ENCODE measurements at places on chromosomes 5 and 9.
A peak's percentile ranks its signal among the peaks of the same experiment; 100 is the strongest.

- DNase-seq, result no peak
Observed at GRCh38 chr5:59038798-59039295, 456.0 kb downstream of the RAB3C start.

DNA sequence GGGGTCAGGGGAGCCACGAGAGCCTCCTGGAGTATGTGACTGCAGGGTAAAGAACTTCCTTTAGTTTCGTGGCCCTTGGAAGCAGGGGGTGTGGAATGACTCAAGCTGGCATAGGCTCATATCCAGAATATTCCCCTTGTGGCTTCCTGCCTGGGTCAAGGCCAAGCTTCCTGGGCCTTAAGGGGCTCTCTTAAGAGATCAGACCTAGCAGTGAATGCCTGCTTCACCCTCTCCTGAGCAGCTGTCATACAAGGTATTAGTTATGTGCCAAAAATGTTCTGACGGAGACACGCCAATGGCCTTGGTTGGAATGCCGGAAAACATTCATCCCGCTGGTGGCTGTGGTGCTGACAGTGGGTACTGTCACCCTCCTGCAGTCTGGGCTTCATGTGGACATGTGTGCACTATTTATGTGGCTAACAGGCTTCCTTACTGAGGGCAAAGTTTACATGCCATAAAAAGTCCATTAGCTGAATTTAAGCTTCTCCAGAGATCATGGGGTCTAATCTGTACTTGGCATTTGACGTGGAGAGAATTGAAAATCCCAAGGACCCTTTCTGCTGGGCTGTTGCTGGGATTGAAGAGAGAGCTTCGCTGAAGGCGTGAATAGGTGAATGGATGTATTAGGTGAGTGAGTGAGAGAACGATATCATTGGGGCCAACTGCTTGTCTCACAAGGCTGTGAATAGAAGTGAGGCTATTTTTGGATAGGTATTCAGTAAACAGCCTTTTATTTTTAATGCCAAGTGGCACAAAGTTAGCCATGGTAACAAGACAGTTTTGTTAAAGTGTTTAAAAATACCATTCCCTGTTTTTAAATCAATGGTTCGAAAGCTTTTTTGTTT, 156.8 kb downstream of the MACROH2A1 start:
- DNase-seq, result no peak

- DNase-seq, result no peak
Observed at GRCh38 chr9:95879591-95879990, 4.1 kb downstream of the ERCC6L2 start.

DNA sequence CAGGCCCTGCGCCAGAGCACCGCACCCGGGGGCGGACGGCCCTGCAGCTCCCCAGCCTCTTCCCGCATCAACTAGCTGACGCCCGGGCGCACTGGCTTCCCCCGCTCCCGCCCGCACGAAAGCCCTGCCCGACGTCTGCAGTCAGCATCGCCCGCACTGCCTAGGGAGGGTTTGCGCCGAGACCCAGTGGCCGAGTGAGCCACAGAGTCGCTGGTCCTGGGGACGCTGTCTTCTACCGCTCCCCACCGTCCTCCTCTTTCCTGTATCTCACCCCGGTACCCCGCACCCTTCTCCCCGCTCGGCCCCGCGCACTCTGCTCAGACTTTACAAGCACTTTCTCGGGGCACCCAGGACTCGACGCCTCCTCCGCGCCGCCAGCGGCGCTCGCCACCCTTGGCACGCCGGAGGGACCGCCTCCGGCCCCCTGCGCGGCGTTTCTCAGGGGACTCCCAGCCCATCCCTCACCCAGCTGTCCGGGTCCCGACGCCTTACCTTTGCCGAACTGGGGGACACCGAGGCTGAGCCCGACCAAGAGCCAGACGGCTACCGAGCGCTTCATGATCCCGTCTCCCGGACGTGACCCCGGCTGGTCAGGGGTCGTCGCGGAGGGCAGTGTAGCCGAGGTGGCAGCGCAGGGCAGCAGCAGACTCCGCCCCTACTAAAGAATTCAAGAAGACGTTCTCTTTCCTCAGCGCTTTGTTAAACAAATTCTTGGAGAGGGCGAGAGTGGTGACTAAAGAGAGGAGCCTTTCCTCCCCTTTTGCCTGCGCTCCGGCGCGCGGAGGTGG, 670 bp downstream of the EDIL3 start:
- DNase-seq, result no peak

- DNase-seq, result no peak
Observed at GRCh38 chr5:33649549-33650482, 209.1 kb downstream of the TARS1 start.

- no peak for DNase-seq
Observed at GRCh38 chr9:16417161-16417560, 453.3 kb downstream of the BNC2 start.

DNA sequence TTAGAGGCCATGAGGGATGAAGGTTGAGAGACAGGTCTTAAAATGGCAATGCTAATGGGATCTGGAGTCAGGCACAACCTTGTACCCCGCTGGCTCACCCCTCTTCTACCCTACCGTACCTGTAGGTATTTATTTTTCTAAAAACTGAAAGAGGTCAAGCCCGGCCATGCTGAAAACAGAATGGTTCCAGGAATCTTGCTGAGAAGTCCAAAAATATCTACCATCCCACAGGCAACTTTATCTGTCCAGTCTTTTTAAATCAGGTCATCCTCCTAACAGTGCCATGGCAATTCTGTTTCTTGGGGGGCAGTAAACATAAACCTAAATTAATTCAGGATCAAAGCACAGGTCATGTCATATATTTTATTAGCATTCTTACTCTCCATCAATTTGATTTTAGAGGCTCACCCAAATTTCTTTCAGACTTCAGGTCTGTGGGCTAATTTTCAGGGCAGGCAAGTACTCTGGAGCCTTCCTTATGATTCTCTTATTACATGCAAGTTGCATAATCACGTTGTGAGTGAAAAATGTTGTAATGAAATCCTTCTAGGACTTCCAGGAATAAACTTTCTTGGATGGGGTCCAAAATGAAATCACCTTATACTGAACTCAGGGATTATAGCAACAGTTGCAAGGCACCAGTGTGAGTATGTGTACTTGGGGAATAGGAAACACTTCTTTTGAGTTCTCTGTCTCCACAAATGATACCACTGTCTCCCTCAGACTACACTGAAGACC, 102.7 kb upstream of the NREP start:
- no peak for DNase-seq

- no peak for DNase-seq
Observed at GRCh38 chr5:125883223-125883622, 540.0 kb upstream of the GRAMD2B start.

DNA sequence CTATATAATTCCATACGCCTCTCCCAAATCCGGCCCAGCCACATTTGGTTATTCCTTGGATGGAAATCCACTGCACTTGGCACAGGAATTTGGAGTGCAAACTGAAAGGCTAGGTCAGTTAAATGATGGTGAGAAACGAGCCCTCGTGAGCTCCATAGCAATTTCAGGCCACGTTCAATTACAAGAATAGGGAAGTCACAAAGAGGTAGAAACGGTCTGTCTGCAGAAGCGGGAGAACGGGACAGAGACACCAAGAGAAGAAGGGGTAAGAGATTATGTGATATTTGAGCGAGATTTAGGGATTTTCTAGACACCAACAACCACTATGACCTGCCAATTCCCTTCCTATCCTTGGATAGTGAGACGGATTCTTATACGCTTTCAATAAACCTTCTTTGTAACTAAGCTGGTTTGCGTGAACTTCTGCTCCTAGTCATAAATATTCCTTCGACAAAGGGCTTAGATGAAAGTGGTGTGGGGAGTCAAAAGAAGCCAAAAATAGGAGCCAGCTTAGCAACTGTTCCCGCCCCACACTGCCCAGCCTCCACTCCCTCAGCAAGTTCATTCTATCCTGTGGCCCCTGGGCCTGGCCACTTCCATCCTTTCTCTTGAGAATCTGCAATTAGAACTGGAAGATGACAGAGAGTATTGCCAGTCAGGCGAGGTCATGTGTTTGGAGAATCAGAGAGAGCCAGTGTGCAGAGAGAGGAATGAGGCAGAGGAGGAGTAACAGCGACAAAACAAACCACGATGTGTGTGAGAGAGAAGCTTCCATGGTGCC, 118.4 kb downstream of the ZNF608 start:
- no peak for DNase-seq

DNA sequence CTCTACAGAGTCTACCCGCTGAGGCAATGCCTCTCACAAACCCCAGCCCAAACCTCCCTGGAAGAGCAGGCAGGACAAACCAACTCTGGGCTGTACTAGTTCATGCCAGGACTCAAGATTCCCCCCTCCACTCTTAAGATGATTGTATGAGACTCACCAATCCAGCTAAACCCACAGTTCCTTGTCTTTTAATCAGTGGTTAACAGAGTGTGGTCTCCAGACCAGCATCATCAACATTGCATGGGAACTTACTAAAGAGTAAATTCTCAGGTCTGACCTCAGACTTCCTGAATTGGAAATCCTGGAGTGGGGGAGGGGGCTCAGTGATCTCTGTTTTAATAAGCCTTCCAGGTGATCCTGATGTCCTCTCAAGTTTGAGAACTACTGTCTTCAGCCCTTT, 240.9 kb downstream of the GAS1 start:
- DNase-seq, result no peak

DNA sequence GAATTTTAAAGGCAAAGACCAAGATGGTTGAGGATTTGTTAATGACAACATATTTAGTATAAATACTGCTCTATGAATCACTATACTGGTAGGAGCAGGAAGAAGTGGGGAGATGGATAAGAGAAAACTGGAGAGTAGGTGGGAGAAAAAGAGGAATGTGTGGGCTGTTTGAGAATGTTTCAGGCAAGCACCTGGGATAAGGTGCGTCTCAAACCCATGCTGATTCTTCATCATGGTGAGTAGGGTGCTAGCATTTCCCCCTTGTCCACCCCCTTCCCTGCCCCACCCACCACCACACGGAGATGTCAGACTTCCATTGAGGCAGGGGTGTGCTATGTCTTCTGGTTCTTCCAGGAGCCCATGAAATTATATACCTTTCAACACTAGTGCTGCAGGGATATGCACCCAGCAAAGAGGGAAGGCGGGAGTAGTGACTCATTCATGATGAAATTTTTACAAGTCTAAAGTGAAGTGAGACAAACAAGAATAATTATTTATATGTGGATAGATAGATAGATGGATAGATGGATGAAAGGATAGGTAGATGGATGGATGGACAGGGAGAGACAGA, 54.3 kb downstream of the MTX3 start:
- no peak for DNase-seq

DNA sequence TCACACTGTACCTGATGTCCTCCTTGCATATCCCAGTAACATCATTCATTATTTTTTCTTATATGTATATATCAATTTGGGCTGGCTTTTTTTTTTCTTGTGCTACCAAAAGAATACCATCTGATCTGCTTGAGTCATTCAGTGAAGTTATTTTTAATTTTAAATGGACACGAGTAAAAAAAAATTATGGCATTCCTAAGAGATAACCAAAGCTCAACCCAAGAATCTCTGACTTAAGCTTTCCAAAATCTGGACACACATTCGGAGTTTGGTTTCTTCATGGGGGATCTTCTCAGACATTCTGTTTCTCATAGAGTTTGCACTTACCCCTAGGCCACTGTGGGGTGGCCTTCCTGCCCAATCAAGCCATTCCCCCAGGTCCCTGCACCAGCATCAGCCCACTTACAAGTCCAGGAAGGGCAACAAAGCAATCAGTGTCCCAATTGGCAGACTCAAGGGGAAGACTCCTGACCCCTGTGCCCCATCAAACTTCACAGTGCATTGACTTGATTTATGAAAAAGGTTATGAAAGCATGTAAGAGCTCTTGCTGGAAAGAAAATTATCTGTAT, 49.2 kb upstream of the SPDL1 start:
- DNase-seq, result no peak

DNA sequence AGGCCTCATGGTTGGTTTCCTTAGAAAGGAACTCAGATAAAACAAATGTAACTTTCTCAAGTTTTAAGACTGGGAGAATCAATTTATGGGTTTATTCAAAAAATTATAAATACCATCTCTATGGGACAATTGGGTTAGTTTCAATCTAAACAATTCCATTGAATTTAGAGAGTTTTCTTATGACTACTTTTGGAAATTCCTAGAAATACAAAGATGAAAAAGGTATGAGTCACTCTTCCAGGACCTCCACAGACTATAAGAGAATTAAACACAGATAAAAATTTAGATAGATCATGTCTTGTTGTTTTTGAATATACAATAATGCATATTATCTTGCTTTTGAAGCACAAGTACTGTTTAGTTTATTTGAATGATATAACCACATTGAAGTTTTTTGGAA, 188.7 kb downstream of the CHSY3 start:
- DNase-seq, result no peak

GRCh38 chr5:57383093-57383861, 99.3 kb downstream of the ACTBL2 start:
- no peak for DNase-seq

GRCh38 chr9:101625876-101626275, 31.1 kb upstream of the PPP3R2 start:
- no peak for DNase-seq

- DNase-seq, result no peak
Observed at GRCh38 chr5:86979811-86980411, 287.8 kb upstream of the RASA1 start.

DNA sequence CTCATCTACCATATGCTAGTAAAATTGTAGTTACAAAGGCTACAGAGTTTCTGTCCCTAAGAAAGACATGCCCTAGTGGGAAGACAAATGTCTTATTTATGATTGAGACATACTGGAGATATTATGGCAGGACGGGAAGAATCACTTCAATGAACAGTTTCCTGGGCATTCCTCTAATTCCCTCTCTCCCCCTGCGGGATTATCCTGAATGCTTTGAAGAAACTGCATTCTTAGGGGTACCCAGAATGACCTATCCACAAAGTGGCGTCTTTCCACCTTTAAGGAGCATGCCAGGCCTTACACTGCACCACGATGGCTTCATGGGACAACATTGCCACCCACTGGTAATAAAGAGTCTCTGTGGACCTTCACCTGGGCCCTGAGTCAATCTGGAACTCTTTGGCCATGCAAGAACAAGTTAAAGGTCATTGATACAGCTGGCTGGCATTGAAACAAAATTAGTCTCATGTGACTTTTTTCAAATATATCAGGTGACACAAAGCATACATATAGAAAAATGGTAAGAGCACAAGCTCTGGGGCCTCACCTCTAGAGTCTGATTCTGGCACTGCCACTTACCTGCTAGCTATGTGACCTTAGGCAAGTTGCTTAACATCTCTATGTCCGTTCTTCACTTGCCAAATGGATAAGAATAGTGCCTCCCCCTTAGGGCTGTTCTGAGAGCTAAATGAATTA, 32.0 kb downstream of the ANKRD55 start:
- DNase-seq, result peak; percentile 20

DNA sequence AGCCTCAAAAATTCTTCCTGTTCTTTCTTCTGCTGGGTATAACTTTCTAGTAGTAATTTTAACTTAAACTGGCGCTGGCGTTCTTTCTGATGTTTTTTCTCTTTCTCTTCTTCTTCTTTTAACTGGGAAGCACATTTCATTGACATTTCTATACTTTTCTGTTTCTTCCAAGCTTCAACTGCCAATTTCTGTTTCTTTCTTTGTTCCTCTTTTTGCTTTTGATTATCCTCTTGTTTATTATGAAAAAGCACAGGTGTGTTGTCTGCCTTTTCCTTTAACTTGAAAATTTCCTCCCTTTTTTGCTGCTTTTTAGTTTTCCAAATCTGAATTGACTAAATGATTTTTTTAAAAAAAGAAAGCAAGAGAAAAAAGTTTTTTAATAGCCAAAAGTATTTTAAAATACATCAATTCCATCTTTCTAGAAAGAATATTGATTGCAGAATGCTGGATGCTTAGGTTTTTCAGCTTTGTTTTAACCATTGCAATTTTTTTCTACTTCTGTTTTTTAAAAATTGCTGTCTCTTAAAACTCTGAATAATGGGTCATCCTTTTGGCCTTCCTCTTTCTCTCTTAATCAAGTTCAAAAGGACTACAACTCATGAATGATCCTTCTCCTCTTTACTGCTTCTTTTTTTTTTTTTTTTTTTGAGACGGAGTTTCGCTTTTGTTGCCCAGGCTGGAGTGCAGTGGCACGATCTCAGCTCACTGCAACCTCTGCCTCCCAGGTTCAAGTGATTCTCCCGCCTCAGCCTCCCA, 8.8 kb upstream of the PGGT1B start:
- no peak for DNase-seq

All from stimulated activated CD4-positive, alpha-beta T cell treated with anti-CD3 and anti-CD28 coated beads, Interleukin-15, amount 100 ng/mL, for 1 hour (primary cell).